ENCODE measurements at places on chromosomes 1 and 21. TPM values are rescaled to one million over a fixed set of nuclear protein-coding genes. Genes with fewer than 3 reads are reported as not detected.

Gene KMO
- polyA plus RNA-seq, result 0.72 TPM

Gene EVA1C
- polyA plus RNA-seq, result 2.1 TPM

Gene CFHR1
- not detected for polyA plus RNA-seq

Gene PYHIN1
- polyA plus RNA-seq, result not detected

Gene ERRFI1
- polyA plus RNA-seq, result 72.9 TPM

Gene OR2T35
- polyA plus RNA-seq, result not detected
